ENCODE measurements at places on chromosomes 1 and 21.

DNA sequence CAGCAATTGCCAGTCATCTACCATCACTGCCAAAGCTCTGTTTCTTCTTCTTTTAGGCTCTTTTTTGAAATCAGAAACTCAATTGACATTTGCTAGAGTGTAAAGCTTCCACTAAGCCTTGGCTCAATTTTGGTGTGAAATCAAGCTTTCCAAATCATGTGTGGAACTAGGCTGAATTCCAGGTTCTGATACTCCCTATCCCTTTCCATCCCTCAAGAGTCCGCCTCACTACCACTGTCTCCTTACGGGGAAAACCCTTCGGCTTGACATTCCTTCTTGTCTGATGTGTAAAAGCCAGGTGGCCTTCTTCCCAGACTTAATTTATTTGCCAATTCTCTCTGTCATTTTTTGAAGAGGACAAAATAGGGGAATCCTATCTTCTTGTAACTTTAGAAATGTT, 47.2 kb upstream of the PRMT6 start:
- no peak for DNase-seq

GRCh38 chr1:87017998-87018672, 103.7 kb downstream of the HS2ST1 start:
- no peak for DNase-seq

GRCh38 chr1:17915511-17916197, 160.5 kb downstream of the ACTL8 start:
- no peak for DNase-seq

GRCh38 chr1:163807331-163808049, 485.7 kb downstream of the NUF2 start:
- DNase-seq, result no peak

DNA sequence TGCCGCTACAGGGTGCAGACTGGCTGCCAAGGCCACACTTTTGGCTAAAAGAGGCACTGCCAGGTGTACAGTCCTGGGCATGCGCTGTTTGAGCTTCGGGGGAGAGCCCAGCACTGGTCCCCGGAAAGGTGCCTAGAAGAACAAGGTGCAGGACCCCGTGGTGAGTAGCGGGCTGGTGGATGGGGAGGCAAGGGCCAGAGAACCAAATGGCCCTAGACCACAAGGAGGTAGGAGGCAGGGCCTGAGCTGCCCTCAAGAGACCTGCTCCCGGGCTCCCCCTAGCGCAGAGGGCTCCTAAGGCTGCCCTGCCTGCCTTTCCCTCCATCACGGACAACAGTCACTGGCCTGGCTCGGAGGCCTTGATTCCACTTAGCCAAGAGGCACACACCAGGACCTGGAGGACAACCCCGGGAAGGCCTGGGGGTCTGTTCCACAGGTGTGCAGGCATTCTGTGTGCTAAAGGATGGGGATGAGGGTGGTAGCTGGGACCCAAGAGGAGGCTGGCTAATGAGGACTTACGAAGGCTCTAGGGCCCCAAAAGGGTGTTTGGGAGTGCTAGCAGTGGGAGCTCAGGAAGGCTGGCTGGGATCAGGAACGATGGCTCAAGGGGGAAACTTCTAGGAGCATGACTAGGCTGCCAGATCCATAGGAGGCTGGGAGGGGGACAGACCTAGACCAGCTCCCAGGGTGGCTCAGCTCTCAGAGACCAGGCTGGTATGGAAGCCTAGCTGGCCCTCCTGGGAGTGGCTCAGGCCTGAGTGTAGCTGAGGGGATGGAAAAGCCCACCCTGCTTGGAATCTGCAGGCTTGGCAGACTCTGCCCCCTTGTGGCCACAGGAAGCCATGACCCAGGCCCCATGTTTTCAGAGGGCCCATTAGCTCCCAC, 742 bp downstream of the ARTN start:
- peak; percentile 70 for DNase-seq

GRCh38 chr1:155706139-155706538, 17.2 kb downstream of the DAP3 start:
- DNase-seq, result no peak

GRCh38 chr1:243508303-243508713, 252.5 kb downstream of the SDCCAG8 start:
- no peak for DNase-seq

GRCh38 chr1:167120899-167121298, 27.0 kb downstream of the STYXL2 start:
- DNase-seq, result no peak

- DNase-seq, result peak; percentile 94
Measured at GRCh38 chr1:118960026-118960561, 28.0 kb downstream of the TBX15 start.

- DNase-seq, result no peak
Measured at GRCh38 chr1:29436181-29436785, 200.0 kb downstream of the PTPRU start.

GRCh38 chr1:109454497-109455133, 11.7 kb upstream of the SYPL2 start:
- peak; percentile 19 for DNase-seq

- no peak for DNase-seq
Measured at GRCh38 chr1:234149217-234149616, 224.0 kb upstream of the COA6 start.

GRCh38 chr1:169348383-169349036, 19.1 kb downstream of the NME7 start:
- peak; percentile 66 for DNase-seq

DNA sequence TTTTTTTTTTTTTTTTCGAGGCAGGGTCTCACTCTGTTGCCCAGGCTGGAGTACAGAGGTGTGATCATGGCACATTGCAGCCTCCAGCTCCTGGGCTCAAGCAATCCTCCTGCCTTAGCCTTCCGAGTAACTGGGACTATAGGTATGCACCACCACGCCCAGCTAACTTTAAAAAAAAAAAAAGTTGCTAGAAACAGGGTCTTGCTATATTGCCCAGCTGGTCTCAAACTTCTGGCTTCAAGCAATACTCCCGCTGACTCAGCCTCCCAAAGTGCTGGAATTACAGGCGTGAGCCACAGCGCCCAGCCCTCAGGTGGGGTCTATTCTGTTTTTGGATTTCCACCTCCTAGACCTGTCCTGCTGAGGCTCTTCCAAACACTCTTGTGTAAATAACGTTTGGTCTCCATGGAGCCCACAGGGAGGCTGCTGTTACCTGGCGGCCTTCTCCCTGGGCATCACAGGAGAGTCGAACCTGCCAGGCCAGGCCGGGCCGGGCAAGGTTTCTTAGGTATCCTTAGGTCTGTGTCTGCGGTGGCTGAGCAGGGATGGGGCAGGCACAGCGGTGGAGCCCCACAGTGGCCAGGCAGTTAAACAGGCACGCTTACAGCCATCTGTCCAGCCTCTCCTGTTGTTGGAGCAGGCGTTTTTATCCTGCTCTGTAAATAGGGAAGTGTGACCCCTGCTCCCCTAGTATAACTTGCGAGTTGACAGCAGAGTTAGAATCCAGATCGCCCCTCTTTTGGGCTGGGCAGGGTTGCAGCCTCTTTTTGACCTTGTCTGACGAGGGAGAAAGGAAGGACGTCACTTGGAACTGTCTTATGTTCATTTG, 18.8 kb downstream of the PLEKHM2 start:
- no peak for DNase-seq

GRCh38 chr1:234409328-234409727, 36.1 kb downstream of the COA6 start:
- DNase-seq, result no peak

DNA sequence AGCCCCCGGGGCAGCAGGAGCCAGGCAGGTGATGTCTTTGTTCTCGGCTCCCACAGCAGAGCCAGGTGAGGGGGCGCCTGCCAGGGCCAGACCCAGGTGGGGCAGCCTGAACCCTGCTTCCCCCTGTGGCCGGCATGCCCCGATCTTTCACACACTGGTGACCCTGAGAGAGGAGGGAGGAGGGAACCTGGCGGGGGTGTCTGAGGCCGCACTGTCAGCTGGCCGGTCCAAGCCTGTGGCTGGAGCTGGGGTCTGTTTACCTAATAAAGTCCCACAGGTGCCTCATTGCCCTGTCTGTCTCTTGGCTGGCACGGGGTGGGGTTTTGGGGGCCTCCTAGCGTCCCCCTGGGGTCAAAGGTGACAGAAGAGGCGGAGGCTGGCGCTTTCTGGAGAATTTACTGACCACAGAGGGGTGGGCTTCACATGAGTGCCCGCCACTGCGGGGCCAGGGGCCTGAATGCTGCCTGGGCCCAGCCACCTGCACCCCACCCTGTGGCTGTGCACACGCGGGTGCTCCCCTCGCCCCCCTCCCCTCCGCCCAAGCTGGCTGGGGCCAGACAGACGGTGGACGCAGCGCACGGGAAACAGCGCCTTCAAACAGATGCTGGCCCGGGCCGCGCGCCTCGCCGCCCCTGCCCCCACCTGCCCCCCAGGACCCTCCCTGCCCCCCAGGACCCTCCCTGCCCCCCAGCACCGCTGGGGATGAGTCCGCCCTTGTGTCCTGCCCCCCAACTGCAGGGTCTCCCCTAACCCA, 5.8 kb downstream of the TMEM240 start:
- DNase-seq, result no peak

DNA sequence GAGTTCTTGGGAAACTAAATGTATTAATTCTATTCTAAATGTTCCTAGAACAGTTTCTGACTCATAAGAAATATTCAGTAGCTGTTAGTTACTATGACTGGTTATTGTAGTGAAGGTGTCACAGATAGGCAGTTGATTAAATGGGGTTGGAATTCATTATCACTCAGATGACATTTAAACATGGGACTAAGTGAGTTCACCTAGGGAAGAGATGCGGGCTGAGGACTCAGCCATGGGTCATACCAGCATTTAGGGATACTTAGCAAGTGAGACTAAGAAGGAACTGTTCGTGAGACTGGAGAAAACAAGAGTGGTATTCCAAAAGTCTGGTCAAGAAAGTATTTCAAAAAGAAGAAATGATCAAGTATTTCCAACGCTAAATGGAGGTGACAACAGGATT, 125.1 kb upstream of the ADGRL4 start:
- no peak for DNase-seq

DNA sequence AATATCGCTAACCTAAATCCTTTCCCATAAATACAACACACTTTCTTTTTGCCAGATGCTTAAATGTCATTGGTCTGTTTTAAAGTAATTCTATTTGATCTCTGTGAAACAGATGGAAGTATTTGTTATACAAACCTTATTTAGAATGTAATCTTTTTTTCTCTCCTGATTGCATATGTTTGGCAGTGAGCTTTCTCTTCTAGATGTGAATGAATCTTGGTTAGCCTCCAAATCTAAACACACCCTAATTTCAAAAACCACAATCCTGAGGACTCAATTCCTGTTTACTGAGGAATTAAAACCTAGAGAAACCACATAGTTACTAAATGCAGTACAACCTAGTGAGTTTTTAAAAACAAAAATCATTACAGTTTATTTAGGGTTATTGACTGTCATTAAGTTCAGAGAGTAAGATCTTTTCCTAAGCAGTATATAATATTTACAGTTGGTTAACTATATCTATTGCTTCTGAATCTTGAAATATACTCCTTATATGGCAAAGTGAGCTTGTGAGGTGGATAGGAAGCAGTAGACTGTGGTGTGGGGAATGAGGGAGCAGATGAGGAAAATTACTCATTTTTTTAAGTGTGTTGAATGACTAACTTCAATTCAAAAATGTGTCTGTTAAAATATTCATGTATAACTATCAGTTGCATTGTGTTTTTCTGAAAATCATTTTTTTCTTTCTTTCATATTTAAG, 218.7 kb downstream of the FMN2 start:
- no peak for DNase-seq

GRCh38 chr1:214447557-214447871, 103.9 kb downstream of the PTPN14 start:
- DNase-seq, result no peak

DNA sequence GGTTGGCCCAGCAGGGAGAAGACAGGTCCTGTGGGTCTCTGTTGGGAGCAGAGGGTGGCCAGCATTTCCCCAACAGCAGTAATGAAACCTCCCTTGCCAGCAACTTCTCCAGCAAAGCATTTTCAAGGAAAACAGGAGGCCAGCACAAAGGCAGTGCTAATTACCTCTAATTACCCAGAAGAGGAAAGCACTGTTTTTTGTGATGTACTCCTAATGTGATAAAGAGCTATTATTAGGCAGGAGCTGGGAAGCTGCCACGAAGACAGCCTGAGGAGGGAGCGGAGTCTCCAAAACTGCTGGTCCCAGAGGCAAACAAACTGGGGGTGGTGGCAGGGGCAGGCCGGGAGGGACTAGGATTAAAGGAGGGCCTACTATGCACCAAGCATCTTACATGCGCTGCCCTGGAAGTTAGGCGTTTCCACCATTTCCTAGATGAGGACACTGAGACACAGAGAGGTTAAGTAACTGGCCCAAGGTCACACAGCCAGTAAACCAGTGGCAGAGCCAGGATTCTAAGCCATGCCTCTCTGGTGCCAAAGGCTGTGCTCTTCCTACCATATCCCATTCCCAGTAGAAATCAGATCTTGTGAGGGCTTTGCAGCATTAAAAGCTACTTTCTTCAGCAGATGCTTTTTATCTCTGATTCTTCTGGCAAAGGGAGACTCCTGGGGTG, 24.5 kb downstream of the HTR6 start:
- DNase-seq, result no peak

GRCh38 chr1:93723110-93723509, 41.5 kb upstream of the BCAR3 start:
- no peak for DNase-seq

- no peak for DNase-seq
Measured at GRCh38 chr1:214846276-214846675, 236.3 kb upstream of the KCNK2 start.

- DNase-seq, result no peak
Measured at GRCh38 chr1:8083739-8084484, 57.8 kb upstream of the ERRFI1 start.

GRCh38 chr1:206461602-206462455, 8.4 kb upstream of the IKBKE start:
- DNase-seq, result peak; percentile 80

GRCh38 chr1:221315330-221315729, 426.6 kb downstream of the DUSP10 start:
- DNase-seq, result no peak

- DNase-seq, result no peak
Measured at GRCh38 chr1:42934541-42935312, 23.9 kb downstream of the SLC2A1 start.

- no peak for DNase-seq
Measured at GRCh38 chr1:214898161-214898560, 184.4 kb upstream of the KCNK2 start.

GRCh38 chr1:171718848-171719247, 23.0 kb downstream of the VAMP4 start:
- no peak for DNase-seq

All from OCI-LY7 (cell line).